DND-41 (cell line): ENCODE measurements at places on chromosomes 16 and 17.
A peak's percentile ranks its signal among the peaks of the same experiment; 100 is the strongest.

DNA sequence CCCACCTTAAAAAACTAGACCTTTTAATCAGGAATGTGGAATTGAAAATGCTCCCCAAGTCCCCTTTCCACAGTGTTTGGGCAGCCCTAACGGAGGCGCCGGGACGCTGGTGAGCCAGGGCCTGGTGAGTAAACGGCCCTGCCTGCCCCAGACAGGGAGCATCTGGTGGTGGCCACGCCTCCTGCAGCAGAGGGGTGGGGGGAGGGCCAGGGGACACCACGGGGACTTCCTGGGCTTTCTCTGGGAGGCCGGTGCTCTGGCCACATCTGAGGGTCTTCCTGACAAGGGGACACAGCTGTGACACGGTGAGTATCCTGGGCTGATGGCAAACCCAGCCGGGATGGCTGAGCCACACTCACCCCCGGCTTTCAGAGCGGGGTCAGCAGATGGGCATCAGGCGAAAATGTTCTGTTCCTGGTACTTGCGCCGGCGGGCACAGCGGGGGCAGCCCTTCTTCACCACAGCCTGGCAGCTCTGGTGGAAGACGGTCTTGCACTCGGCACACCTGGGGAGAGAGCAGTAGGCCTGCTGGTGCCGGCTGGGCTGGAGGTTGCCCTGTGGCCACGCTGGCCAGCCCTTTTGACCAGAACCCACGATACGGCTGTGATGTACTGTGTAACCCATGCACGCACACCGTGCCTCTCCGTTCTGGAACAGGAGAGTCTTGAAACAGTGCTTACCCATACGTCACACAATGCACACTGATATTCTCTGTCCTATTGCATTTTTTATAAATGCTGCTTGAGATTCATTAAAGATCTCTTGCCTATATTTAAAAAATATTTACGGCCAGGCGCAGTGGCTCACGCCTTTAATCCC, 5.0 kb upstream of the ARHGAP27 start:
- no peaks in the 10 kb centered on the region for H3K4me1 ChIP-seq
- no peak overlapping the region for H3K27ac ChIP-seq
- H3K36me3 ChIP-seq: peaks cover 27% of the 10 kb centered on the region
- DNase-seq: no peak
- H3K4me3 ChIP-seq: no peak overlapping the region
- no peaks in the 10 kb centered on the region for H3K27me3 ChIP-seq

- no peaks in the 10 kb centered on the region for H3K4me1 ChIP-seq
- no peak overlapping the region for H3K4me3 ChIP-seq
- no peaks in the 10 kb centered on the region for H3K27me3 ChIP-seq
- H3K36me3 ChIP-seq: no peaks in the 10 kb centered on the region
- no peak for DNase-seq
These were observed 348.9 kb upstream of the DYNLRB2 start for GRCh38 chr16:80191928-80192327.

DNA sequence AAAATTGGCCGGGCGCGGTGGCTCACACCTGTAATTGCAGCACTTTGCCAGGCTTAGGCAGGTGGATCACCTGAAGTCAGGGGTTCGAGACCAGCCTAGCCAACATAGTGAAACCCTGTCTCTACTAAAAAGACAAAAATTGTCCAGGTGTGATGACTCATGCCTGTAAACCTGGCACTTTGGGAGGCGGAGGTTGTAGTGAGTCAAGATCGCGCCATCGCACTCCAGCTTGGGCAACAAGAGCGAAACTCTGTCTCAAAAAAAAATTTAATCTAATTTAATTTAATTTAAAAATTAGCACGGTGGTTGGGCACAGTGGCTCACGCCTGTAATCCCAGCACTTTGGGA, 1.6 kb upstream of the HBQ1 start:
- peaks cover 11% of the 10 kb centered on the region for H3K4me1 ChIP-seq
- H3K4me3 ChIP-seq: no peak overlapping the region
- H3K36me3 ChIP-seq: no peaks in the 10 kb centered on the region
- DNase-seq: no peak

DNA sequence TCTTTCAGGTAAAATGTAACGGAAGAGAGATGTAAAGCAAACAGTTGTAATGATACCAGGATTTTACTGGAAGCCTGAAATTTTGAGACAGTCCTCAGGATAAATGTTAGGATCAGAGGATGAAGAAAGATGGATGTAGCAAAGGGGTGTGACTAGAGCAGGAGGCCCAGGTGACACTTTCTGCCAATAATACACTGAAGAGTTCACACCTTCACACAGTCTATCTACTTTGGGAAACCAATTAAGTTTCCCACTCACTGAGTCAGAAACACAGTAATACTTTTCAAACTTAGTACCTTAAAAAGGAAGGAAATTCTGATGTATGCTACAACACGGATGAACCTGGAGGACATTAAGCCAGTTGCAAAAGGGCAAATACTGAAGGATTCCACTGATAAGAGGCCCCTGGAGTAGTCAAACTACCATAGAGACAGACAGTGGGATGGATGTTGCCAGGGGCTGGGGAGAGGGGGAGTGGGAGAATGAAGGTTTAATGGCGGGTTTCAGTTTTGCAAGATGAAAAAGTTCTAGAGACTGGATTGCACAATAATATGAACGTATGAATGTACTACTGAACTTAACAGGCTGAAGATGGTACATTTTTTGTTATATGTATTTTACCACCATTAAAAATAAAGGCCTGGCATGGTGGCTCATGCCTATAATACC, 62.3 kb downstream of the CYTH1 start:
- H3K27me3 ChIP-seq: no peaks in the 10 kb centered on the region
- H3K4me1 ChIP-seq: no peaks in the 10 kb centered on the region

DNA sequence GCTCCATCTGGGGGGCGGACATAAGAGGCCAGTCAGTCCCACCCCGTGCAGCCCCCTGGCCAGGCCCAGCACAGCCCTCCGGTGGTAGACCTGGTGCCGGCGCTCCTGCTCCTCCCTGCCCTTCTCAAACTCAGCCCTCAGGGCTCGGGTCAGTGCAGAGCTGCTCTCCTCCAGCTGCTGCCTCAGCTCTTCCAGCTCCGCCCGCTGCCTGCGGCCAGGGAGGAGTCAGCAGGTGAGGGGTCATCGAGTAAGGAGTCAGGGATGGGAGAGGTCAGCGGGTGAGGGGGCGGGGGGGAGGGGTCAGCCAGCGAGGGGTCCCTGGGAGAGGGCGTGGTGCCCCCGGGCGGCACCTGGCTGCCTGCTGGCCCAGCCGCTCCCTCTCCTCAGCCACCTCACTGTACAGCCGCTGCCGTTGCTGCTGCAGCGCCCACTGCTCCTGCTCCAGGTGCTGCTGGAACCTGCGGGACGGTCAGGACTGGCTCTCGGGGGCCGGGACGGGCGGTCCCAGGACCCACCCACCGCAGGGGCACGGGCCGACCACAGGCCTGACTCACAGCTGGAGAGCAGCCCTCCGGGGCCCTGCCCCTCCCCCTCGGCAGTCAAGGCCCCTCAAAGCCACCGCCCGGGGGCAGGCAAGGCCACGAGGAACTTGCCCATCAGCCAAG, 26.5 kb upstream of the AATK start:
- H3K27me3 ChIP-seq: no peaks in the 10 kb centered on the region
- no peaks in the 10 kb centered on the region for H3K4me1 ChIP-seq
- DNase-seq: no peak
- no peak overlapping the region for H3K4me3 ChIP-seq
- no peak overlapping the region for H3K27ac ChIP-seq

GRCh38 chr16:2842340-2843000, 12.4 kb downstream of the ZG16B start:
- no peak overlapping the region for H3K27ac ChIP-seq
- H3K27me3 ChIP-seq: peaks cover 4% of the 10 kb centered on the region
- no peak overlapping the region for H3K4me3 ChIP-seq
- no peaks in the 10 kb centered on the region for H3K4me1 ChIP-seq
- DNase-seq: peak; percentile 22

- DNase-seq: no peak
- no peaks in the 10 kb centered on the region for H3K36me3 ChIP-seq
- no peaks in the 10 kb centered on the region for H3K4me1 ChIP-seq
These were observed 27.5 kb downstream of the TVP23A start for GRCh38 chr16:10791048-10791447.

- H3K27me3 ChIP-seq: peaks cover 31% of the 10 kb centered on the region
- H3K36me3 ChIP-seq: no peaks in the 10 kb centered on the region
- DNase-seq: peak; percentile 78
- no peak overlapping the region; the same call in 1 of the 2 replicates for H3K4me3 ChIP-seq
These were observed 1.5 kb upstream of the MAF start for GRCh38 chr16:79601931-79602627.

- H3K4me1 ChIP-seq: no peaks in the 10 kb centered on the region
- no peak overlapping the region for H3K27ac ChIP-seq
These were observed 2.0 kb upstream of the SLC6A4 start for GRCh38 chr17:30237296-30238002.

DNA sequence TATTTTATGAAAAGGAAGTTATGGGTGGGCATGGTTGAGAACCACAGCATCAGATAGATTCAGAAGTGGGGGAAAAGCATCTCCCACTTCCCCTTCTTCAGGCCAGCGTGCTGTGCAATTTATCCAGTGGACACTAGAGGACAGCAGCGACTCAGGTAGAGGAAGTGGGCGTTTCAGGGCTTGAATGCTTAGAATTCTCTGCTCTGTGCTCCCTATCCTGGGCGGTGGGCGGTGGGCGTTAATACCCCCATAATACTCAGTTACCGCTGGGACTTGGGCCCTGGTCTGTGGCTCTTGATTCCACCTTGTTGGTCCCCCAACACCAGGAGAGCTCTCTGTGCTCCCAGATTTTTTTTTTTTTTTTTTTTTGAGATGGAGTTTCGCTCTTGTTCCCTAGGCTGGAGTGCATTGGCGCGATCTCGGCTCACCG, 3.7 kb upstream of the LYZL6 start:
- H3K27ac ChIP-seq: no peak overlapping the region
- H3K4me3 ChIP-seq: no peak overlapping the region
- peaks cover 5% of the 10 kb centered on the region for H3K27me3 ChIP-seq
- DNase-seq: peak; percentile 67
- no peaks in the 10 kb centered on the region for H3K36me3 ChIP-seq
- H3K4me1 ChIP-seq: peaks cover 7% of the 10 kb centered on the region; the same call in 1 of the 2 replicates

DNA sequence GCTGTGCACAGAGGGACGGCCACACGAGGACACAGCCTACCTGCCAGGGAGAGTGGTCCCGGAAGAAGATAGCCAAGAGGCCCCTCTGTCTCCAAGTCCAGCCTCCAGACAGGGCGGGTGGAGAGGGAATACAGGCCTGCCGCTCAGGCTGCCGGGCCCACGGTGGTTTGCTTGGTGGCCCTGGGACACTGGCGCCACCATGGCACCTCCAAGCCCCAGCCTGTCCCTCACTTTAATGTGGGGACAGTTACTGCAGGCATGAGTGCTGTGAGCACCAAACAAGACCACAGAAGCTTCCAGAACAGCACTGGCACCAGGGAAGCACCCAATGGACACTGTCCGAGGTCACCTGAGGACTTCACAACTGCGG, 22.0 kb upstream of the CHMP6 start:
- H3K27ac ChIP-seq: no peak overlapping the region
- H3K4me1 ChIP-seq: no peaks in the 10 kb centered on the region

DNA sequence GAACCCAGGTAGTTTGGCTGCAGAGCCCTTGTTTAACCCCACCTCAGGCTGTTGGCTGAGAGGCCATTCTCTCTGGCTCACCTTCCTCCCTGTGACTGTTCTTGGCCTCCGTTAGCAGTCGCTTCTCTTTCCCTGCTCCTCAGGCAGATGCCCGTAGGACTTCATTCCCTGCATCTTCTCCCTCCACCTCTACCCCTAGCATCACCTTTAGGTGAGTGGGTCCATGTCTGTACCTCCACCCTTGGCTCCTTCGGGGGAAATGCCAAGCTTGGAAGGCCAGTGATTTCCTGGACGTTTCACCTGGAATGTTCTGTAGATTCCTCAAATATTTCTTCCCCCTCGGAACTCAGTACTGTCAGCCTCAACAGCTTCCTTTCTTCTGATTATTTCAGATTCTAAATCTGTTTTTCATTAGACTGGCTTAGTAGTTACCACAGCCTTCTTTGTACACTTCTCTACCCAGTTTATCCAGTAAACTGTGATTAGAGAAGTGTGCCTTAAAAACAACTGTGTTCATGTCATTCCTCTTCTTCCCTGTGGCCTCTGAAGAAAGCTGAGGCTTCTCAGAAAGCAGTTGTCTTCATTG, 227.9 kb downstream of the MSI2 start:
- H3K36me3 ChIP-seq: peaks cover 64% of the 10 kb centered on the region
- H3K27ac ChIP-seq: peak overlapping the region; percentile 91
- no peaks in the 10 kb centered on the region for H3K27me3 ChIP-seq
- DNase-seq: no peak

DNA sequence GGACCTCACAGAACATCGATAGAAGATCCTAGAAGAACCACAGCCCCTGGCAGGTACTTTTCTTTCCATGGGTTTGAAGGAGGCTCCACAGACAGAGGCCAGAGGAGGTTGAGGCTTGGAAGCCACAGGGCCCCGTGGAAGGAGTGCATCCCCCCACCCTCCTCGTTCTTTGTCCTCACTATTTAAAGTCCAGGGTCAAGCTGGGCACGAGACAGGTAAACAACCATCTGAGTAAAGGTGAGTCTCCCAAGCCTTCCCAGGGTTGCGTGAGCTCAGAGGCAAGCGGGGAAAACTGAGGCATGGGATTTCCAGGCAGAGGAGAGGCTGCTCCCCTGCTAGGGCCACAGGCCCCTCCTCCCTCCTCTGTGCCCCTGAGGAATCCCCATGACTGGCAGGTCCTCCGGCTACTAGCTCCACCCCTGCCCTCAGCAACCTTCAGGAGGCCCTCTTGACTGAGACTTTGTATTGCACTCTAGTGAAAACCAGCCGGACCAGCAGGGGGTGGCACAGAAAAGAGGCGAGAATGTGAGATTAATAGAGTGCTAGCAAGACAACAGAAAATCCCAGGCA, 927 bp upstream of the SULT1A2 start:
- no peaks in the 10 kb centered on the region for H3K4me1 ChIP-seq
- H3K36me3 ChIP-seq: no peaks in the 10 kb centered on the region
- no peak overlapping the region for H3K27ac ChIP-seq
- no peaks in the 10 kb centered on the region for H3K27me3 ChIP-seq
- peak; percentile 21 for DNase-seq

- no peaks in the 10 kb centered on the region for H3K36me3 ChIP-seq
- no peak for DNase-seq
- H3K27ac ChIP-seq: peak overlapping the region; percentile 95
- H3K27me3 ChIP-seq: no peaks in the 10 kb centered on the region
These were observed 139.3 kb downstream of the ANKFN1 start for GRCh38 chr17:56292578-56292977.

DNA sequence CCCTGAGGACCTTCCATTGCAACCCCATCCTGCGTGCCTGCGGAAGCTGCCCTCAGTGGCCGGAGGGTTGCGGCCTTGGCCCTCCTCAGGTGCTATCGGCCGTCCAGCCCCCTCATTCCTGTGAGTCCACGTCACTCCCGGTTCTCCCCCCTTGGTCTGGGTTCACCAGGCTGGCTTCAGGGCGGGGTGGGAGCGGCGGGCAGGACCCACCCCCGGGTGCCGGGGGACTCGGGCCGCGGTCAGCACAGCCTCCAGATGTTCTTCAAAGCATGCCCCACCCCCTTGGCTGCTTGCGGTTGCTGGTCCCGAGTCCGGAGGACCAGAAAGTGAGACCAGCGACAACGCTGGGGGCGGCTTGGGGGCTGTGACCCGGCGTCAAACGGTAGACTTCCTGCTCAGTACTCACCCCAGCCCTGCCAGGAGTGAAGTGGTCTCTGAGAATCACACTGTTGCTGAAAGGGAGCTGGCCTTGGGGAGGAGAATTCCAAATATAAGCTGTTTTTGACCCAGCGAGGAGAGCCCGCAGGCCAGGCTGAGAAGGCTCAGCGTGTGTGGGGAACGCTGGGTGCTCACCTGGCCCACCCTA, 4.5 kb downstream of the ZNF469 start:
- no peak overlapping the region for H3K27ac ChIP-seq
- H3K4me3 ChIP-seq: no peak overlapping the region
- H3K27me3 ChIP-seq: peaks cover 3% of the 10 kb centered on the region

- H3K27ac ChIP-seq: no peak overlapping the region
- no peak for DNase-seq
These were observed 60.1 kb upstream of the NUDT7 start for GRCh38 chr16:77662246-77662645.
